ENCODE measurements at places on chromosomes 5 and 9.

GRCh38 chr5:111673891-111674626 is 82.9 kb downstream of the NREP start:
- no peak for DNase-seq

GRCh38 chr5:117803533-117803932 is 1184.8 kb downstream of the DTWD2 start:
- DNase-seq = peak; percentile 90

- DNase-seq = no peak
Measured at GRCh38 chr5:2030131-2030530, 147.4 kb upstream of the IRX4 start.

DNA sequence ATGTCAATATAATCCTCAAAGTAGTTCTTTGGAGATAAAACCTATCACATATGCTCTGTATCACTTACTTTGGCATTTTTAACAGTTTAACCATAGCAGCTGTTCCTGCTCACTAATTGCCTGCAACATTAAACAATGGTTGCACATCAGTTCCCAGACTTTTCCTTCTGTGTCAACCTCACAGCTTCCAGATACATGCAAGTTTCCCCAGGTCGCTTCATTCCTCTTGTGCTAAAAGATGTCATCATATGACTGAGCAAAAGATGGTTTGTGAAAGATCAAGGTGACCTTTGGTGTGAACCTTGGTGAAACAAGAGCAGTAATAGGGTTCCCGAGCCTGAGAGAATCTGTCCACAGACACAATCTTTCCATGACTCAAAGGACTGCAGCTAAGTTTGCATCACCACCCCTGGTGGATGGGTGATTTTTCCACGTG is 500.4 kb upstream of the PAPPA start:
- DNase-seq = no peak

GRCh38 chr5:74037321-74037720 is 411.3 kb downstream of the ARHGEF28 start:
- no peak for DNase-seq

GRCh38 chr9:131349881-131350563 is 43.9 kb upstream of the PRRC2B start:
- DNase-seq = peak; percentile 23

DNA sequence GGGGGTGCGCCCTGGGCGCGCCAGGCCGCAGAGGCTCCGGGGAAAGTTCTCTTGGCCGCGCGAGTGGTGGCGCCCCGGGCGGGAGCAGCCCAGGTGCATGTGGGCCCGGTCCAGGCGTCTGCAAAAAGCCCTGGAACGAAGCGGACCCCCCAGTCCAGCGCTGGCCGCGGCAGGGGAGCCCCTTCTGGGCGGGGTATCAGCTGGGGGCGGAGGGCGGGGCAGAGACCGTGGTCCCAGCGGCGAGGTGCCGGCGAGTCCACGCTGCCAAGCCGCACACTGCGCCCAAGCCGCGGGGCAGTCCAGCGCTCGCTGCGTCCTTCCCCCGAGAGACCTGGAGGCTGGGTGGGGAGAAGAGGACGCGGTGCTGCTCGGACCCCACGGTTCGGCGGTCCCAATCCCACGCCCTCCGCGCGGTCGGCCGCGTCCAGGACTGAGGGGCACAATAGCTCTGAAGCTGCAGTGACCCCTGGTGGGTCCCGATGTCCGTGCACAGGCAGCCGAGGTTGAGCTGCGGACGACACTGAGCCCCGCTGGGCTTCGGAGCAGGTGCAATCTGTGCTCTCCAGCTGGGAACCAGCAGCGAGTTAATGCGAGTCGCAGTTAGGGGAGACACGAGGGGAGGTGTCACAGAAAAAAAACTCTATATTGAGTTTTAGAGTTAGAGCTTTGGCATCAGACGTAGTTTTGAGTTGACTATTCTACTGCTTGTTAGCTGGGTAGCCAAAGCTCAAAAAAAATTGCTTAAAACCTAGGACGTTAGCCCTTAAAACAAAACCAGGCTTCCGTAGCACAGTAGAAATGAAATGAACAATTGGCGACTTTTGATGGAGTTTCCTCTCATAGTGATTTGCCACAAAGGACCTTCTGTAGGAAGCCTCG is 1.1 kb upstream of the EPB41L4A start:
- DNase-seq = no peak

GRCh38 chr9:135350003-135350315 is 129.6 kb upstream of the PPP1R26 start:
- DNase-seq = no peak

- DNase-seq = no peak
Measured at GRCh38 chr5:100306000-100306399, 229.2 kb upstream of the FAM174A start.

DNA sequence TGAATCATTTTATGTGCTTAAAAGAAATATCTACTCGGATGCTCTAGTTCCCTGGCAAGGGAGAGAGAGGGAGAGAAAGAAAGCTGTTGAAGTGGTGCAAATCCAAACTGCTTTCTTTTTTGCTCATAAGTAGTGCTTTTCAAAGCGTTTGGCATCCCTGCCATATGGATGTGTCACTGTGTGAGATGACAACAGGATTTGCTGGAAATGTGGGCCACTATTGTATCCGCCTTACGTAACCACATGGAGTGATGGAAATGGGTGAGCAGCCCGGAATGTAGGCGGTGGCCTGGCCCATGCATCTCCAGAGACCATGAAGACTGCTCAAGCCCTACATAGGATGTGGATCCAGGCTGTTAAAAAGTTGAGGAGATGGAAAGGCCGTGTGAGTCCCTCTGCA is 30.8 kb downstream of the TJP2 start:
- DNase-seq = no peak

DNA sequence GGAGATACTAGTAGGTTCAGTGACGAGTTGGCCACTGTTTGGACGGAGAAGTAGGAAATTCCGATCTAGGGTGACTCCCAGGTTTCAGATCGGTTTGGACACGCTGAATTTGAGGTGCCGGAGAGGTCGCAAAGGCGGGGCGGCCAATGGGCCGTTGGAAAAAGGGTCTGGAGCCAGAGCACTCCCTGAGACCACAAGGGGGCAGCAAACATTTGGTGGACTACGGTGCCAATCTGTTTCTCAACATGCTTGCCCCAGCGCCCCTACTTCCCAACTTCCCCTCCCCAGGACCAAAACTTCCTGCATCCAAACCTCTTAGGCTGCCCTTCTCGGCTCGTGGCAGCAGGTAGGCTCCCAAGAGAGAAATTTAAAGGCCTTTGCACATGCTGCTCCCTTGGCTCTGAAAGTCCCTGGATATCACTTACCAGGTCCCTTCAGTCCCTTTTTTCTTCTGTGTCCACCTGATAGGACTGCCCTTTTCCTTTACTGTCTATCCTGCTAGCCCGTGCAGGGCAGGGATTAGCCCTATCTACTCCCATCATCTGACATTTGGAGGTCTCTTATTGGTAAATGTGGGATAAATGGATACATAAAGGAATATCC is 992 bp upstream of the RPP25L start:
- no peak for DNase-seq

GRCh38 chr5:7970816-7971215 is 101.9 kb downstream of the MTRR start:
- DNase-seq = no peak

- no peak for DNase-seq
Measured at GRCh38 chr5:141574122-141574510, 44.7 kb downstream of the DIAPH1 start.

GRCh38 chr9:133188843-133189180 is 20.2 kb downstream of the OBP2B start:
- no peak for DNase-seq

DNA sequence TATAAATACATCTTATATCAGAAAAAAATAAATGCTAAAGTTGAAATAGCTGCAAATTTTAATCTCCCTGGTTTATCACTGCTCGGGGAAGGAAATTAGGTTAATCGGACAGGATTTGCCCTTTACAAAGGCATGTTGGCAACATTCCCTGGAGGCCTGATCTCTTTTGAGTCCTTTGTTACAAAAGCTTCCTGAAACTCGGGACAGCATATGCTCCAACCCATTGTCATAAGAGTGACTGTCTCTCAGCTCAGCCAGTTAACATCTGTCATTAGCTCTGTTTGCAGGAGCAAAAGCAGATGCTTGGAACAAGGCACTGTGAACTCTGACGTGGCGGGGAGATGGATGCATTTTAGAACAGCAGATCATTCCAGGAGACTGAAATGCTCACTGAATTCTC is 80.6 kb downstream of the MYO10 start:
- DNase-seq = no peak

DNA sequence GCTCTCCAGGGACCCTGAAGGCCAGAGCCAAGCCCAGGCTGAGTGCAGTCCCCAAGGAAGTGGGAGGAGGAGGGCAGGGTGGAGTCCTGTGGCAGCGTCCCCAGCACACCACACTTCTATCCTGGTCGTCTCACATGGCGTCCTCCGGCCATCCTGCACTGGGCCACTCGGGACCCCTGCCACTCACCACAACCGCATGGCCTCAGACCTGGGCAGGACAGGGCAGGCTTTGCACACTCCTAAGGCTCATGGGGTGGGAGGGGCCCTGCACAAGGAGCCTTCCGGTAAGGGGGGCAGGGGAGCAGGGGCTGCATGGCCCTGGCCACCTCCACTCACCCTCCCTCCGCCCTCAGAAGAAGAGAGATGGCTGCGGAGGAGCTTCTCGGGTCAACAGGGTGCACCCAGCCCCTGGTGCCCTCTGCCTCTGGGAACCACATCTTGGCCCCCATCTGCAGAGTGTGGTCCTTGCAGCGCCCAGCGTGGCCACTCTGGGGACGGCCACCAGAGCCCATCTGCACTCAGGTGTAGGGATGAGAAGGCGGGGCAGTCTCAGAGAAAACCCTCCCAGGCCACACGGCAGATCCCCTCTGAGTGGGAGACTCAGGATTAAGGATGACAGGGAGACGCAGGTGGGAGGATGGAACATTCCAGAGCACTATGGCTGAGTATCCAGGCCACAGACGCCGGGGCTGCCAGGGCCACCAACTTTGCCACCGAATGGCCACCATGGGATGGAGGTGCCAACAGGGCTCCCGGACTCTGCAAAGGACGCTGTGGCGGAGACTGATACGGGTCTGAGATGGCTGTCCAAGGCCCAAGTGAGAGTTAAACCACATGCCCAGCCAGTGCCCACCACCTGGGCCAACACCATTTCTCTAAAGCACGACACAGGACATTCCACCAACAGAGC is 7.6 kb downstream of the TPPP start:
- no peak for DNase-seq

DNA sequence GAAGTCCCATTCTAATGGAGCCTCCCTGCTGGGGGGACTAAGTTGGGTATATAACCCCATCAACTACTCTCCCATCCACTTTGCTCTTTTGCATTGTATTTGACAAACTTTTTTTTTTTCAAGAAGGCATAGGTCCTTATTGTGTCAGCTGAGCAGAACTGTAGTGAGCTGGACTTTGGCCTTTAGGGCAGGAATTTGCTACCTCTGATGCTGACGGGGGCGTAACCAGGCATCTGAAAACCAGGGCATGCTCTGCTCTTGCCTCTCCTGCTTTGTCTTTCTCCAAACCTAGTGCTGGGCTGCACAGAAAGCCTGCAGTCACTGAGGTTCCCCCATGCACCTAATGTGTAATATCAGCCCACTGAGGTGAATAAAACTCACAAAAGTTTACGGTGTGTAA is 49.0 kb downstream of the MSX2 start:
- no peak for DNase-seq

DNA sequence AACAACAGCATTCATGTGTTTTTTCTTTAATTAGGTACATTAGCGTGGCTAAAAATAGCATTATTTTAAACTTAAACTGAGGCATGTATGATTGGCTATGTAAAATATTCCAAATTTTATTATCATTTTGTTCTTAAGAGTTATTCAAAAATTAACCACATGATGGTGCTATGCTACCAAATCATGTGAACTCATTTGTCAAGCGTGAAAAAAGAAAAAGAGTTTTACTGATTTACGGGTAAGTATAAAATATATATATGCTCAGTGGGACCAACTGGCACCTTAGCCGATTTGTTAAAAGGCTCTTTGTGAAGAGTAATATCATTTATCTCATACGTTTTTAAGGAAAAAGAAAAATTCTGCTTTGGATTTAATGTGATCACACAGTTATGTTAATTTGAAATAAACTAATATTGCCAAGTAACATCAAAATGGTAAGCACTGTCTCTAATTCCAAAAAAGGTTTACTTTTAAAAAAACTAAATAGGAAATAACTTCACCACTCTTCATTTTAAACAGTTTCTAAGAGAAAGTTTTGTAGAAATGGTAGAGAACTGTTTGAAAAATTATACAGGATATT is 1042.3 kb downstream of the CDH12 start:
- no peak for DNase-seq

DNA sequence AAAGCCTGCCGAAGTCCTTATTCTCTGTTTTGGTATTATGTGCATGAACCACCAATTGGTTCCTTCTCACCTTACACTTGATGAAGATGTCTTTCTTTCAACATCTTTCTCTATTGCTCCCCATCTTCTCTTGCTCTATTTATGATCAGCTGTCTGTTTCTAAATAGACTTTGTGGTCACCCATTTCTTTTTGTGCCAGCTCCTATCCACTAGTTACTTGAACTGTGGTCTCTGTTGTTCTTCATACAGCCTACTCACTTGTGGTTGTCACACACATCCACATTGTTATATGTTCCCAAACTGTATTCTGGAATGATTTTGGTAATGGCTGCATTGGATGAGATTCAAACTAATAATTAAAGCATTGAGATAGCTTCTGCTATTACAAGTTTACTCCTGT is 11.4 kb downstream of the VCAN start:
- no peak for DNase-seq

- DNase-seq = no peak
Measured at GRCh38 chr5:87300176-87300575, 32.5 kb downstream of the RASA1 start.

- no peak for DNase-seq
Measured at GRCh38 chr9:9914174-9914573, 698.6 kb downstream of the PTPRD start.

- DNase-seq = no peak
Measured at GRCh38 chr9:7770111-7770510, 29.5 kb downstream of the DMAC1 start.

GRCh38 chr9:104386013-104386412 is 118.0 kb upstream of the OR13F1 start:
- no peak for DNase-seq

GRCh38 chr9:81499021-81499454 is 190.3 kb downstream of the TLE1 start:
- no peak for DNase-seq

DNA sequence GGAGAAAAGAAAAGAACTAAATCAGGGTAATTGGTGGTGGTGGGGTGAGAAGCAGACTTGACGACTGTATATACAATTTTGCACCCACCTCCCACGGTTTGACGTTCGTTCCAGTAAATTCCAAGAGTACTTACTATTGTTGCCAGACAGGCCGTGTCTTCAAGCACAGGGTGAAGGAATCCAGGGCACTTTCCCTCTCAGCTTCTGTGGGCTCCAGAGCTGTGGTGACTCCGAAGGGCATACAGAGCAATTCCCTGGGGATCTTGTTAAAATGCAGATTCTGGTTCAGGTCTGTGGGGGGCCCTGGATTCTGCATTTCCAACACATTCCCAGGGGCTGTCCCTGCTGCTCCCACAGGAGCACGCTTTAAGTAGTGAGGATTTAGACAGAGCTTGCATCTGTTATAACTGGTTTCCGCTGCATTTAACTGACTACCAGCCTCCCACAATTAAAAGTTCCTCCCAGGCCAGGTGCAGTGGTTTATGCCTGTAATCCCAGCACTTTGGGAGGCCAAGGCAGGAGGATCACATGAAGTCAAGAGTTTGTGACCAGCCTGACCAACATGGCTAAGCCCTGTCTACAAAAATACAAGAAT is 49.3 kb upstream of the FANCC start:
- DNase-seq = no peak
